GM12891 (cell line): ENCODE measurements at places on chromosomes 16 and 17.

- no peak for DNase-seq
Observed at GRCh38 chr17:8074554-8074953, 13.0 kb downstream of the ALOX12B start.

- no peak for DNase-seq
Observed at GRCh38 chr16:4327386-4328045, 11.6 kb downstream of the GLIS2 start.

DNA sequence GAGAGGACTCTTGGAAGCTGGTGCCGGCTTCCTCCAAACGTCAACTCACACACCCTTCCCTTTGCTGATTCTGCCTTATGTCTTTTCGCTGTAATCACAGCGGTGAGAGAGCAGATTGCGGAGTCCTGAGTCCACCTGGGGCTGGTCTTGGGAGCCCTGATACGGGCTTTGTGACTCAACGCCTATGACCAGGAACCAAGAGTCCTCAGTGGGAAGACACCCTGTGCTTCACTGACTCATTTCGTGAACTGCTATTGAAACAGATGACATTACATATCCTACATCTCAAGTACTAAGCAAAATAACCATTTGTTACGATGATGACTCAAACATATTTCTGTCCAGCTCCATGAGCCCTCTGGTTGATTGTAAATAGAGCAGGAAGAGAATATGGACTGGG lies 90.7 kb upstream of the CREBBP start:
- DNase-seq = no peak

DNA sequence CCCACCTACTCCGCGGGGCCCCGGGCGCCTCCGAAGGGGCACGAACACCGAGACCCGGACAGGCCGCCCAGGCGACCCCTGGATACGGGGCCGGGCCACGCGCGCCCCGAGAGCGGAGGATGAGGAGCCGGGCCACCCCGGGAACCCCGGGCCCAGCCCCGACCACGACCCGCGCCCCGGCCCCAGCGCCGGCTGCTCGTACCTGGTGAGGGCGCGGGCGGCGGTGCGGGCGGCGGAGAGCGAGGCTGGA lies 192 bp downstream of the FASN start:
- DNase-seq = no peak

DNA sequence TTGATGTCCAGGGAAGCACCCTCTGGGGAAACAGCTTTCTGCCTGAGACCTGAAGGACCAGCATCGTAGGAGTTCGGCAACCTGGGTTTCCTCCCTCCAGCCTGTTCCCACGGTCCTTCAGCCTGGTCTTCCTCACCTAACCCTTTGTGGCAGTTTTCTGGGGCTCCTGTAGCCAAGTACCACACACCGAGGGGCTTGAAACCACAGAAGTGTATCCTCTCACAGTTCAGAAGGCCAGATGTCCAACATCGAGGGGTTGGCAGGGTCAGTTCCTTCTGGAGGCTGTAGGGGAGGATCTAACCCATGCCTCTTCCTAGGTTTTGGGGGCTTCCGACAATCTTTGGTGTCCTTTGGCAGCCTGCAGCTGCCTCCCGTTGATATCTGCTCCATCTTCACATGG lies 381.0 kb upstream of the TNRC6C start:
- no peak for DNase-seq

DNA sequence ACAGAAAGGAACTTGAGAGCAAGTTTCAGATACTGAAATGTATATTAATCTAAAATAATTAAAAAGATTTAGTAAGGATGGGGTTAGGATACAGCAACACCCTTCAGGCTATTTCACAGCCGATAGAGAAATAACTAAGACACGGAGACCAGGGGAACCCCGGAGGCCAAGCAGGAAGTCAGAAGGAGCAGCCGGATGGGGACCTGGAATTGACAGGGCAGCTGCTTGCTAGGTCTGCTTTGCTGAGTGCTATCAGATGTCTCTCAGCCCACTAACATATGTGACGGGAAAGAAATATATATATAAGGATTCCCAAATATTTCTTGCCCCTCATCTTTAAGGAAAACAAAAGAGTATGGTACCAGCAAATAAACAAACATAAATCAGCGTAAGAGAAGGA lies 154.1 kb upstream of the CDH5 start:
- no peak for DNase-seq

DNA sequence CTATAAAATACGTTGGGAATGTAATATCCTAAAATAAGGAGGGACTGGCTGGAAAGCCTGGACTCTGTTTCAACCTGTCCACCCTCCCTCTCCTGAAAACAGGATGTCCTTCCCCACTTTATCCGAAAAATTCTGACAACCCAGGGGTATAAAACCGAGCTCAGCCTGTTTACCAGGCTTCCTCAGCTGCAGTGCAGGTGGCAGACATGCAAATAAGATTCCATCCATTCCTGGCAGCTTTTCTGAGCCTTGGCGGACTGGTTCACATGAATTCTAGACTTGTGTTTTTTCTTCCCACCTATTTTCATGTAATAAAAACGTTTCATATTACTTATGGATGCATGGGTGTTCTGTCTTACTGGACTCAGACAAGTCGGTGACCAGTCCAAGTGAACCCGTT lies 479.3 kb downstream of the KCNJ18 start:
- no peak for DNase-seq

DNA sequence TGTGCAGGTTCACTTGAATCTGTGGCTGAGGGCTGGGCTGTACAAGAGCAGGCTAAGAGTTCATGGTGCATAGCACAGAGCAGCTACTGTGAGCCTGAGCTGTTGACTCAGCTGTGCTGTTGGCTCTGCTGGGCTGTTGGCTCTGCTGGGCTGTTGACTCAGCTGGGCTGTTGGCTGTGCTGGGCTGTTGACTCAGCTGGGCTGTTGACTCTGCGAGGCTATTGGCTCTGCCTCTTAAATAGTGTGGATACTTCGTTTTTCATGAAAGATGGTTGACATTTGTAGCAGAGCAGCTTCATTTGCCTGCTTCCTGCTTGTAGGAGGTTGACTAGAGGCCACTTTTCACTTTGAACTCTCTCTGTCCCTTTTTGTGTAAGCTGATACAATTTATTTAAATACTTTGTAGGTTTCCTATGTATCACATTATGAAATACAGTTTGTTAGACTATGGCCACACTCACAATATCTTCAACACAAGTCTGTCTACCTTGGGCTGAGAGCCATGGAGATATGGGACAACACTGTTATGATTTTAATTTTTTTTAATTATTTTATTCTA lies 40.3 kb upstream of the CCNF start:
- DNase-seq = no peak

DNA sequence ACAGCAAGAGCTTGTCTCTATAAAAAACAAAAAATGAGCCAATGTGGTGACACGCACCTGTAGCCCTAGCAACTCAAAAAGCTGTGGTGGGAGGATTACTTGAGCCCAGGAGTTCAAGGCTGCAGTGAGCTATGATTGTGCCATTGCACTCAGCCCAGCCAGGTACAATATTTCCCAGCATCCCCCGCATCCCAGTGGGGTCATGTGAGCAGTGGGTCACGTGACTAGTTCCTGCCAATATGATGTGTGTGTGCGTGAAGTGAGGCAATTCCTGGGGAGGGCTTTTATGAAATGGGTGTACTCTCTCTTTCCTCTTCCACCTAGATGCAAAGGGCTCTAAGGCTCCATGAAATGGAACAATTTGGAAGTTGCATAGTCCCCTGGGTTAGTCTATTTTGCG lies 81.3 kb downstream of the GSG1L start:
- no peak for DNase-seq

GRCh38 chr16:610513-611381 lies 20.0 kb upstream of the WFIKKN1 start:
- no peak for DNase-seq
